ENCODE measurements at places on chromosomes 1 and 21.

GRCh38 chr1:109823543-109824348 is 60.0 kb upstream of the EPS8L3 start:
- no peak for DNase-seq

DNA sequence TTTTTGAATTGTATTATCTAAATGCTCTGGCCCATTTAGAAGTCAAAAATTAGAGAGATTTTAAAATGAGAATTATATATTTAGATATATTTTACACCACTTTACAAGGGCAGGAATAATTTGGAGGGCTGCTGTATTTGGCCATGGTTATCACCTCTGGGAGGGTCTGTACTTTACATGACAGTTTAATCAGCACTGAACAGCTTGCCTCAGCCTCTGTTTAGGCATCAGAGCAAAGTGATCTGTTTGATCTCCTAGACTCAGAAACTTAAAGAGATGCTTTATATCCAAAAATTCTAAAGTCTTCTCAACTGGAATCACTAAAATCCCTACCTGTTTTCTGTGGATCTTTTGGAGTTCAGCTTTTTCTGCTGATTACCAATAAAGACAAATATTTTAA is 5.4 kb upstream of the SPTA1 start:
- no peak for DNase-seq

DNA sequence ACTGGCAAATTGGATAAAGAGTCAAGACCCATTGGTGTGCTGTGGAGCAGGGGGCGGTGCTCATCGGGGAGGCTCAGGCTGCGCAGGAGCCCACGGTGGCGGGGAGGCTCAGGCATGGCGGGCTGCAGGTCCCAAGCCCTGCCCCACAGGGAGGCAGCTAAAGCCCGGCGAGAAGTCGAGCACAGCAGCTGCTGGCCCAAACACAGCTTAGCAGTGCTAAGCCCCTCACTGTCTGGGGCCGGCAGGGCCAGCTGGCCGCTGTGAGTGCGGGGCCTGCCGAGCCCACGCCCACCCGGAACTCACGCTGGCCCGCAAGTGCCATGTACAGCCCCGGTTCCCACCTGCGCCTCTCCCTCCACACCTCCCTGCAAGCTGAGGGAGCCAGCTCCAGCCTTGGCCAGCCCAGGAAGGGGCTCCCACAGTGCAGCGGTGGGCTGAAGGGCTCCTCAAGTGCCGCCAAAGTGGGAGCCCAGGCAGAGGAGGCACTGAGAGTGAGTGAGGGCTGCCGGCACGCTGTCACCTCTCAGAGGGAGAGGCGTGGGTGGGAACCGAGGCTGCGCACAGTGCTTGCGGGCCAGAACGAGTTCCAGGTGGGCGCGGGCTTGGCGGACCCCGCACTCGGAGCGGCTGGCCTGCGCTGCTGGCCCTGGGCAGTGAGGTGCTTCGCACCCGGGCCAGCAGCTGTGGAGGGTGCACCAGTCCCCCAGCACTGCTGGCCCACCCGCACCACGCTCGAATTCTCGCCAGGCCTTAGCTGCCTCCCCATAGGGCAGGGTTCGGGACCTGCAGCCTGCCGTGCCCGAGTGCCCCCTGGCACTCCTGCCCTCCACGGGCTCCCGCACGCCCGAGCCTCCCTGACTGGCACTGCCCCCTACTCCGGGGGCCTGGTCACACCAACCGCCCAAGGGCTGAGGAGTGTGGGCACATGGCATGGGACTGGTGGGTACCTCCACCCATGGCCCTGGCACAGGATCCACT is 263.4 kb downstream of the GPR52 start:
- no peak for DNase-seq

DNA sequence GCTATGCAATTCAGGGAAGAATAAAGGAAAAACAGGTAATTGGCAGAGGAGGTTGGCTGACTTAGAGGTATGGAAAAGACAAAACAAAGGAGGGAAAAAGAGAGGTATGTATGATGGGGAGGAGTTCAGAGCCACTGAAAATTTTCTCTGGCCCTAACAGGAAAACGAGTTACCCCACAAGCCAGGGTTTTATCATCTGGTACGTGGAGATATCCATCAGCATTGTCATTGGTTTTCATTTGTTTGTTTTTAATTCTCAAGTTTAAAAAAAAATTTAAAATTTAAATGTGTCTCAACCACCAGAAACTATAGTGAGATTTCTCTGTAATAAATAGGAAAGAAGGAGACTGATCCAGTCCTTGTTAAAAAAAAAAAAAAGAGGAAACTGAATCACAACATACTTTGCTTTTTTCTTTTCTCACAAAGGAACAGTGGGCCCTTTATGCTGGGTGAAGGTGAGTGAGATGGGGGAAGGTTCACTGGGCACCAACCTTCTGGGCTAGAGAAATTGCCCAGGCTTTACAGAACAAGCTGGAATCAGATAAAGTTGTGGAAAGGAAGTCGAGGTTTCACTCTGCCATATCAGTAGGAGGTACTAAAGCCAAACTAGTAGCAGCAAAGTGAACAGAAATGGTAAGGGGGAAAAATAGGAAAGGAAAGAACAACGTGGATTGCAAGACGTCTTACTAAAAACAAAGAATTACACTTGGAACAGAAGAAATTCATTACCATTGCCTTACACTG is 2.7 kb downstream of the IFNAR2 start:
- DNase-seq, result no peak

- DNase-seq, result no peak
These were observed 61.7 kb downstream of the ARID4B start for GRCh38 chr1:235266325-235266724.

- no peak for DNase-seq
These were observed 41.9 kb downstream of the CEP170 start for GRCh38 chr1:243213045-243213787.

GRCh38 chr21:42236693-42237092 is 17.8 kb downstream of the ABCG1 start:
- DNase-seq, result no peak

- DNase-seq, result no peak
These were observed 70.7 kb upstream of the JUN start for GRCh38 chr1:58854576-58854975.

DNA sequence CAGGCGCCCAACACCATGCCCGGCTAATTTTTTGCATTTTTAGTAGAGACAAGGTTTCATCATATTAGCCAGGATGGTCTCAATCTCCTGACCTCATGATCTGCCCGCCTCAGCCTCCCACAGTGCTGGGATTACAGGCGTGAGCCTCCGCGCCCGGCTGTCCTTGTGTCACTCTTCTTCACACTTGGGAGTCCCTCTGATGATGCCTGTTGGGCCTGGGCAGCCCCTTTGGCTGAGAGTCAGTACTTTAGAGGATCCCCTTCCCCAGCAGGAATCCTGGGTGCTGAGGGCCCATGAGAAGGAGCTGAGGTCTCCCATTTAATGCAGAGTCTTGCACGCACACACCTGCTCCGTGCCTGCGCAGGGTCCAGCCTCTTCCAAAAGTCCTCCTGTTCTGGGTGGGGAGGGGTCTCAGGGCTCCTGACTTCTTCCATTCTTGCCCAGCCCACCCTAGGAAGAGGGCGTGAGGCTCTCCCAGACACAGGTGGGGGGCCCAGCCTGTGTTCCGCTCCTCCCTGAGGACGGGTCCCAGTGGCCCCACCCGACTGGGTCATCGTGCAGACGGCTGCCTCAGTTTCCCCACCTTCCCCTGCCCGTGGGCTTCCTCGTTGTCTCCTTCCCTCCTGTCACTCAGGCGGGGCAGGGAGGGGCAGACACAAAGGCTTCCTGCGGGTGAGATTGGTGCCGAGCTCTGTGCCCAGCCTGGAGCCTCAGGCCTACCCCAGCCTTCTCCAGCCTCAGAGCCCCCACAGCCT is 3.9 kb downstream of the TTLL10 start:
- DNase-seq, result no peak

- DNase-seq, result no peak
These were observed 54.4 kb upstream of the ADARB1 start for GRCh38 chr21:45019887-45020537.

GRCh38 chr1:9990944-9991343 is 6.1 kb upstream of the RBP7 start:
- no peak for DNase-seq

DNA sequence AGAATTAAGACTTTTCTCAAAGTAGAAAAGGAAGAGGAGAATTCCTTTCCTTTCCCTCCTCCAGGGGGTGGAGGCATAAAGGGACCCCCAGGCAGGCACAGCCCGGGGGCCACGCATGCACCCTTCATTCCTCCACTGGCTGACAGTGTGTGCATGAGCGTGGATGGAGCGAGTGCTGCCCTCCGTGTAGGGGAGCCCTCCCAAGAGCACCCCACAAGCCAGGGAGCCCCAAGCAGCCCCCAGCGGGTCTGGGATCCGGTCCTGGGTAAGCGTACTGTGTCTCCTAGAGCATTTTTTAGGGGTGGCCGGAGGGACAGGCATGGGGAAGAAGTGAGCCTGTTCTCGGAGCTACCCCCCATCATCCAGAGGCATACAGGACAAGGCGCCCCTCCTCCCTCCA is 120.5 kb downstream of the SIK1 start:
- no peak for DNase-seq

DNA sequence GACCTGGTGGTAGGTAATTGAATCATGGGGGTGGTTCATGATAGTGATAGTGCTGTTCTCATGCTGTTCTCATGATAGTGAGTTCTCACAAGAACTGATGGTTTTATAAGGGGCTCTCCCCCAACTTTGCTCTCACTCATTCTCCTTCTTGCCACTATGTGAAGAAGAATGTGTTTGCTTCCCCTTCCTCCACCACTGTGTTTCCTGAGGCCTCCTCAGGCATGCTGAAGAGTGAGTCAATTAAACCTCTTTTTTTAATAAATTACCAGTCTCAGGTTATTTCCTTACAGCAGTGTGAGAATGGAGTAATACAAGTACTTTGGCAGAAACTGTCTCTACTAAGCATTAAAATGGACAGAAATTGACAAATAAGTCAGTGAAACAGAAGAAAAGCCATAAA is 21.6 kb downstream of the RAB3GAP2 start:
- no peak for DNase-seq

DNA sequence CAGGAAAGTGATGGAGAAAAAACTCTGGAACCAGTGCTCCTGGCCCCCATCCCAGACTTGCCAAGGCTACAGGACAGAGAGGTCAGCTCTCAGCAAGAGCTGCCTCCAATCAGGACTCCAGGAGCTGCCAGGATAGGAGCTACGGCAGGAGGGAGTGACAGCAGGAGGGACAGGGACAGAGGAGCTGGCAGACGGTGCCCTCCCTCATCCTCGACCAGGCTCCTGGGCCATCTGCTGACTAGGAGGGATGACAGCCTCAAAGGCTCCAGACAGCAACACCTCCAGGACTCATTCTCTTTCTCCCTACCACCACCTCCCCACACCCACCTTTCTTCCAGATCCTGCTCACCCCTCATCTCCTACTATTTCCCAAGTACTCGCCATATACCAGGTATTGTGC is 22.7 kb downstream of the DLGAP3 start:
- no peak for DNase-seq

- DNase-seq, result no peak
These were observed 163.4 kb downstream of the CYYR1 start for GRCh38 chr21:26409735-26410134.

DNA sequence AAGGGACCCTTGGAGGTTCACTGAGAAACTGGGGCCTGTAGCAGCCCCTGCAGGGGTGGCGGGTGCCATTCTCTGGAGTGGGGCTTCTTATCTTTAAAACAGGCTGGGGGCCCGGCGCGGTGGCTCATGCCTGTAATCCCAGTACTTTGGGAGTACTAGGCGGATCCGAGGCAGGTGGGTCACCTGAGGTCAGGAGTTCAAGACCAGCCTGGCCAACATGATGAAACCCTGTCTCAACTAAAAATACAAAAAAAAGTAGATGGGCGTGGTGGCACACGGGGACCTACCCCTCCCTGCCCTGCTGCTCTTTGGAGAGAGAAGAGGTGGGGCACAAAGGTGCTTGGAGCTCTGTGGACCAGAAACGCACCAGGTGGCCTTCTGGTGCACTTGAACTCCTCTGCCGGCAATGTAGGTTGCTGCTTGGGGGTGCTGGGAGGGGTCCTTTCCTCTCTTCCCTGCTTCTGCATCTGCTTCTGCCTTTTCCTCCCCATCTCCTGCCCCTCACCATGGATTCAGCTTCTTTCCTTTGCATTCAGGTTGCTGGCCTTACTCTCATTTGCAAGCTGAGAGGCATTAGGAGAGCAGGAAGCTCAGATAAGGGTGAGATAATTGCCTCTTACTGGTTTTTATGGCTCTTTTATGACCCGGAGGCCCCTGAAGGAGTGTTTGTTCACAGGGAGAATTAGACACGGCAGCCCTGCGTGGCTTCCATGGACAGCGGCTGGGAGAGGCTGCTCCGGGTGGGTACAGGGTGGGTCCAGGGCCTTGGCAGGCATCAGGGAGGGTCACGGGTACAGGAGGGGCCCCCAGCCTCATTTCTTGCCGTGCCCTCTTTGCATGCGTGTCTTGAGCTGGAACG is 57.4 kb downstream of the ARHGEF10L start:
- no peak for DNase-seq

GRCh38 chr1:230068952-230069684 is 2.1 kb downstream of the GALNT2 start:
- DNase-seq, result no peak

GRCh38 chr1:59750328-59751003 is 64.3 kb upstream of the HOOK1 start:
- no peak for DNase-seq

DNA sequence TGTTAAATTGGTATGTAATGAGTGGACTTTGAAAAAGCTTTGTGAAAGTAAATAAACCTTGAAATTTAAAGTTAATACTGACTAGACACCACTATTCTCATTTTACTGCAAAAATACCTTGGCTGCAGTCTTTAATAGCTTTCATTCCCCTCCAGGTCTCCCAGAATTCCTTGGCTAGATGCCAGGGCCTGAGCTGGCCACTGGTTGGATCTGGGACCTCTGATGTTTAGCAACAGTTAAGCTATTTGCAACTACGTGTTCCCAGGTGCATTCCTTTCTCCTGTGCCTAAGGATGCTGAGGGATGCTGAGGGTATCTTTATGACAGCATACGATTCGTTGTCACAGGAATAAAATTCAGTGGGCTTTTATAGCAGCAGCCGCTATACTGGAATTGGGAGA is 938.7 kb downstream of the TTLL7 start:
- DNase-seq, result no peak

- no peak for DNase-seq
These were observed 48.4 kb upstream of the KAZN start for GRCh38 chr1:14549897-14550620.

DNA sequence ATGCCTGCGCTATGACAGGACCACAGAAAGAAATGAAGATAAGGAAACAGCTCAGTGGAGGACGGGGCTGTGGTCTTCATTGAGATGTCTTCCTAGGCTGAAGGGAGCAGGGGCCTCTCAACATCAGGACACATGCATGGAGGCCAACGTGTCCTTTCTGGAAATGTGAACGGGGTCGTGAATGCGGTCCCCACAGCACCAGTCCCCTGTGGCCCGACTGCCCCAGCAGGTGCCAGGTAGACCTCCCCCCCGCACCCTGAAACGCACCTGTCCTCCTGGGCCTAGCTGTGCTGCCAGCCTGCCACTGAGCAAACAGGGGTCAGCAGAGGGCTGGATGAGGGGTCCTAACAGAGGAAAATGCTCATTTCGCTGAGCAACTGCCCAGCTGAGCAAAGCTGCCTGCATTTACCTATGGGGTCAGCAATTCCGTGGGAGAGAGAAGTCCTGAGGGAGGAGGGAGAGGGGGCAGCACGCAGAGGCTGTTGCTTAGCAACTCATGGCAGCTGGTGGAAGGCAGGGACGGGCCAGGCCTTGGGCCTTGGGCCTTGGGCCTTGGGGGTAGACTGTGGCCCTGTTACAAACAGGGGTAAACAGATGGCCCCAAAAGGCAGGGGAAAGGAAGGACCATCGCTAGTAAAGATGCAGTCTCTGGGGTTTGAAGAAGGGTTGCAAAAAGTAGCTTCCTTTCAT is 77.4 kb downstream of the NPHP4 start:
- DNase-seq, result no peak
